ENCODE measurements at places on chromosomes 2 and 18.

GRCh38 chr2:33897741-33898140 is 298.6 kb upstream of the FAM98A start:
- no peak for DNase-seq

DNA sequence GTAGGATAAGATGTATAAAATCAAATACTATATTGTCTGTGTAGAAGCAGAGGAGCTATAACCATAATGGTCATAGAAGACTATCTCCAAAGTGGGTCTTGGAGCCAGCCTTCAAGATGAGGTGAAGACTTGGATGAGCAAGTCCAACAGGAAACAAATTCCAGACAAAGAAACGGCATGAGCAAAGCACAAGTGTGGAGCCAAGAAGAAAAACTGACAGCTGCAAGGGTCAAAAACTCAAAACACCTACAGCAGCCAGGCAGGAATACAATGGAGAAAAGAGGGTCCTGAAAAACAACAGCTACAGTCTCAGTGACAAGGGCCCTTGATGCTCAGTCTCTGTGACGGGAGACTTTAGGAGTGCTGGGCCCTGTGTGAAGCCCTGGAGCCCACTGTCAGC is 102.4 kb downstream of the STK39 start:
- DNase-seq = no peak

- DNase-seq = peak; percentile 2
These were observed 1.2 kb downstream of the CBLN2 start for GRCh38 chr18:72542984-72543356.

DNA sequence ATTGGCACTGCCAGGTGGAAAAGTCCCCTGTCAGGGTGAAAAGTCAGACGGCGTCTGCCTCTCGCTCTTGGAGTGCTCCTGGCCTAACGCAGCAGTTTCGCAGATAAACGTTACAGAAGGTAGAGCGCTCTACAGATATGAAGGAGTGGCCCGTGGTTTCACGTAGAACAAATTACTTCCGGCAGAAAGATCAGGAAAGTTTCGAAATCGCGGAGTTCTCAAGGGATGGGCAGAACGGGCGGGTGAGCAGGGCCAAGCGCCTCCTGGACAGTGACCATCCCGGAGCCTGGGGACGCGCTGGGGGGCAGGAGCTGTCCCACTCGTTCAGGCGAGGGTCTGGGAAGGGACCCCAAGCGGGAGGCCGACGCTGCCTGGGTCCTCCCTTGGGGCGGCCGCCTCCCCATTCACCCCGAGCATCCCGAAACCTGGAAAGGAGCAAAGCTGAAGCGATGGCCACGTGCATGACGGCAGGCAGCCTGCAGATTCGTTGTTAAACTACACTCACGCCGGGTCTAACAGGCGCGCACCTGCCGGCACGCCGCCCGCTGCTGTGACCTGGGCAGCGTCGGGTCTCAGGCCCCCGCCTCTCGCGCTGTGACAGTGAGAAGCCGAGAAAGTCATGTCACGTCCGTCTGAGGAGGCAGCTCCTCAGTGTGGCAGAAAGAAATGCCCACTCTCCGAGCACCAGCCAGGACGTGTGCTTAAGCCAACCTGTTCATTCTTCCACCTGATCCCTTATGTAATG is 122.9 kb upstream of the SALL3 start:
- DNase-seq = no peak

- DNase-seq = peak; percentile 83
These were observed 31.4 kb downstream of the FOSL2 start for GRCh38 chr2:28423856-28424605.

DNA sequence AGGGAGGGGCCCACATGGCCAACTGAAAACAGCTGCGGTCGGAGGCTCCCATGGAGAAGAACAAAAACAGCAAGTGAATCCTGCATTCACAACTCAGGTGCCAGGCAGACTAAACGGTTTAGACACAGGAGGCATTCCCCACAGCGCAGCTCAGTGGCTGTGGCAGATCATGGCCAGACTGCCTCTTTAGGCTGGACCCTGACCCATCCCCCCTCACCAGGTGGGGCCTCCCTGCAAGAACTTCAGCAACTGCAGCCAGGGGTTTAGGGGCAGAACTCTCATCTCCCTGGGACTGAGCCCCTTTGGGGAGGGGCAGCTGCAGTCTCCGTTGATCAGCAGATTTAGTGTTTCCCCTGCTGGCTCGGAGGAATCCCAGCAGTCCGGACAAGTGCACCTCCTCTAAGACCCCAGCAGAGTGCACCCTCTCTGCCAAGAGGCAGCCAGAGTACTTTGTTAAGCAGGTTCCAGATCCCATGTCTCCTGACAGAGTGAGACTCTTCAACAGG is 346.7 kb downstream of the SS18 start:
- DNase-seq = no peak

DNA sequence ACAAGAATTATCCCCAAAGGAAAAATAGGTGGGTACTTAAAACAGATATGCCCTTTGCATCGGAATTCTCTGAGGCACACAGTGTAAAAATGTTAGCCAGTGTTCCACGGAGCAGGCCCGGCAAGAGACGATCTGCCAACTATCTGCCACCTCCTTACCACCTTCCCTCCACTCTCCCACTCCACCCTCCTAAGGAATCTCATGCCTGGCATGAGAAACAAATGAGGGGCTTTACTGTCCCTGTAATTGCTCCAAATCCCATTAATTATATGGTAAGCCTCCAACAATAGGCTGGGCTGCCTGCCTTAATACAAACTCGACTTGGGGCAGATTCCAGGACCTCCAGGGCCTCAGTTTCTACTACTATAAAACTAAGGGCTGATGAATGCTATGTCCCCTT is 102.3 kb downstream of the ZBTB7C start:
- DNase-seq = no peak

DNA sequence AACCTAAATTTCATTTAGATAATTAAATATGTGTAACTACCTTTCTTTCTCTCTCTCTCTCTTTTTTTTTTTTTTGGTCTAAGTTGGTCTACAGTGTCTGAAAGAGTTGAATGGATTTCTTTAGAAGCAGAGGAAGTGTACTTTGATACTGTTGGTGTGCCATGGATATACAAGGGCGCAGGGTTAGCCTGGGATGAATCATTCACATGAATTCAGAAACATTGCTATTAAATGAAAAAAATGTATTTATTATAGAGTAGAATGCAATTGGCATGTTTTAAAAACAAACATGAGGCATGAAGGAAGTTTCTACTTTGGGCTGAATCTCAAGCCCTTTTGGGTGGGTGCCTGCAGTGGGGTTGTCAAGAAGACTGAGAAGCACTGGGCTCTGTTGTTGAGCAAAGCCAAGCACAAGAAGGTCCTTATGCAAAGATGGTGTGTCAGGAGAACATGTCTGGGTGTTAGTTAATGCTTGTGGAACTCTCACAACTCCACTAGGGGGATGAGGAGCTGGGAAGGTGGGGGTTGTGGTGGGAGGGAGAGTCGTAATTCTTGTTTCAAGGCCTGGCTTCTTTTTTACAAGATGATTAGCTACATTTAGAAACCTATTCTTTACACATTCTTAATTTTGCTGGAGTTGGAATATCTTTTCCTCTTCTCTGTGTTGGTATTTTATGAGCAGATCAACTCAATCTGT is 57.9 kb downstream of the LYPD6 start:
- DNase-seq = no peak

- DNase-seq = no peak
These were observed 233.8 kb downstream of the LDLRAD4 start for GRCh38 chr18:13452388-13452811.

DNA sequence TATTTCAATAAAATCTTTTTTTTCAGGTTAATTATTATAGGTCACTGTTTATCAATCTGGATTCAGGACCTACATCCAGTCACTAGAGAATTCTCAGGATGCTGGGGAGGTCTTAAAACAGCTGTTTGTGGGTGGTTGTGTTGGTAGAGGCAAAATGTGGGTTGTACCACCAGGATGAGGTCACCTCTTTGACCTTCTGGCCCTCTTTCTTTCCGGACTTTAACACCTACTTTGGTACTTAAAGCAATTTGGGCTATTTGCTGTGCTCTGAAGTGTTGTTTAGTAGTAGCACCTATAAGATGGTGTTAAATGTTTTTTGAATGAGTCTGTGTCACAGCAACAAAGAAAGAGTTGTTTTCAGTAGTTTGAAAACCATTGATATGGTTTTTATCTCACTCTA is 14.6 kb downstream of the EML4 start:
- no peak for DNase-seq

GRCh38 chr2:159748089-159748488 is 35.8 kb downstream of the MARCHF7 start:
- DNase-seq = no peak

- no peak for DNase-seq
These were observed 430.2 kb downstream of the SETBP1 start for GRCh38 chr18:45110577-45111501.

- DNase-seq = no peak
These were observed 252.4 kb upstream of the SPOPL start for GRCh38 chr2:138249207-138249606.

GRCh38 chr18:38450876-38451275 is 885.3 kb upstream of the CELF4 start:
- no peak for DNase-seq

GRCh38 chr2:161122772-161123530 is 37.3 kb upstream of the TANK start:
- peak; percentile 77 for DNase-seq

GRCh38 chr2:26809876-26810577 is 24.2 kb downstream of the CENPA start:
- DNase-seq = peak; percentile 63

DNA sequence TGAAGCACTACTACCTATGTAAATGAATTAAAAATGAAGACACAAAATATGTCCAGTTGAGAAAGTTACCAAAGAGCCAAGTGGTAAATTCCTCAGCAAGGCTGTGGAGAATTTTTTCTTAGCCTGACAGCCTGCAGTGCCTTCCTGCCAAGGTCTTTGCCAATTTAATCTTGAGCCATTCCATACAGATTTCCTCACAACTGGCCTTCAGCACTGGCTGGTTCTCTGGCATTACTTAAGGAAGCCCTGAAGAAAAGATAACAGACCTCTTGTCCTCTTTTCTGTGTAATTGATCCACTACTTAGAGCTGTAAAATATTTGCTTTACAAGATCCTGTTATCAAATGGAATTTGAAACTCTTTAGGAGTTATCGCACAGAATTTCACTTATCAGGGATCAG is 334.2 kb upstream of the LRRTM1 start:
- no peak for DNase-seq

DNA sequence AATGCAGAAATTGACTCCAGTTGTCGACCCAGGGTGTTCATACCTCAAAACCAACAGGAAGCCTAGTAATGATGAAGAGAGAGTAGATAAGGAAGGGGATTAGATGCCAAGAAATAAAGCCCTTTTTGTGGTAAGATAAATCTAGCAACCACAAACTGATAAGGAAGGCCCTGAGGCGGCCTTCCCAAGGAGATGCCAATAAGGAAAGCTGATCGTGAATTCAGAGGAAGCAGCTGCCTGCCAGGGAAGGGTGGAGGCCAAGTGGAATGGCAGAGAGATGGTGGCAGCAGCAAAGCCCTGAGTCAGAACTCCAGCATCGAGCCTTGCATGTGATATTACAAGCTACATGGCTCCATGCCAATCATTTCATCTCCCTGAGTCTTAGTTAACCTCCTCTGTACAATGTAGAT is 126.3 kb downstream of the IRS1 start:
- DNase-seq = no peak

- DNase-seq = no peak
These were observed 373.0 kb downstream of the CDH2 start for GRCh38 chr18:27803957-27804356.

- DNase-seq = no peak
These were observed 259.6 kb upstream of the ZNF804A start for GRCh38 chr2:184338771-184339170.

DNA sequence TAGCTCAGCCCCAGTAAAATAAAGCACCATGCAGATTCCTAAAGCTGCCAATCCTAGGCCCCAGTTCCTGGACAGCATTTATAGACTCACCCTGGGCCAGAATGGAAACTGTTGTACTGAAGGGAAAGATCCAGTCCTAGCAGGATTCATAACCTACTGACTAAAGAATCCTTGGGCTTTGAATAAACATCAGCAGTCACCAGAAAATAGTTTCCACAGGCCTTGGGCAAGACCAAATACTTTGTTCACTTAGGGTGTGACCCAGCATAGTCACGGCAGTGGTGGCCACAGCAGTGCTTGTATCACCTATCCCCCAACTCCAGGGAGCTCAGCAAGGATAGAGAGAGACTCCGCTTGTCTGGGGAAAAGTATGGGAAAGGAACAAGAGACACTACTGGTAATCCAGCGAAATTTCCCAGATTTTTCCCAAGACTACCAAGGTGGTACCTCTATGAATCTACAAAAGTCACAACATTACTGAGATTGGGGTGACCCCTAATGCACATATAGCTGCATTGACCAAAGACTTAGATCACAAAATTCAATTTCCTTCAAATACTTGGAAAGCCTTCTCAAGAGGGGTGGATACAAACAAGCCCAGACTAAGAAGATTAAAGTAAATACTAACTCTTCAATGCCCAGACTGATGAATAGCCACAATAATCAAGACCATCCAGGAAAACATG is 748.1 kb upstream of the LRATD1 start:
- no peak for DNase-seq

- no peak for DNase-seq
These were observed 22.8 kb upstream of the DNAH6 start for GRCh38 chr2:84493514-84493913.

- DNase-seq = no peak
These were observed 137.1 kb downstream of the INO80D start for GRCh38 chr2:205948883-205949282.

DNA sequence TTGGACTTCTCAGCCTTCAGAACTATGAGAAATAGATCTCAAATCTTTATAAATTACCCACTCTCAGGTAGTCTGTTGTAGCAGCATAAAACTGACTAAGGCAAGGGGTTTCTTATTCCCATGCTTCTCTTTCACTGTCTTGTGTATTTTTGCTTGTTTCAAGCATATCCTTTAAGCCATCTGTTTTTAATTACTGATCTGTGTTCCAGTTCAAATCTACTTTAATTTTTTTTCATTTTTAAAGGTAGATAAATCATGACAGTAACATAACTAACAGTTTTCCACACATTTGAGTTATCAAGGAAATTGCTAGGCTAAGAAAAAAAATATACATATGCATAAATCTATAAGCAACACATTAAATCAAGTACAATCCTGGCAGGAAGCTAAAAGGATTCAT is 317.9 kb upstream of the TNP1 start:
- DNase-seq = no peak

DNA sequence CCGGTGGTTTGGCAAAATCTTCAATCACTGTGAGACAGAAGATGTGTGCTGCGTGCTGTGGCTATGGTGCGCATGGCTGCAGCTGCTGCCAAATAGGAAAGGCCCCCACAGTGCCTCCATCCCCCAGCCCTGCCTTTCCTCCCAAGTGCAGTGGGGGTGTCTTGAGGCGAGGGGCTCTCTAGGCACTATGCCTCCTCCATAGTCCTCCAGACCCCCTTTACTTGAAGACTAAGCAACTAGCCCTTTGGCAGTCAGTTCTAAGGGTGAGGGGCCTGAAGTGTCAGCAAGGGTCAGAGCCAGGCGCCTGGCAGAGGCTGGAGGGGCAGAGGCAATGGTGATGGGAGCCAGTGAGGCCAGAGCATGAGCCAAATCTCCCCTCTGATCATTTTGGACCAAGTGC is 13.6 kb upstream of the TMEM185B start:
- DNase-seq = no peak

- no peak for DNase-seq
These were observed 355.0 kb upstream of the CHST9 start for GRCh38 chr18:27540111-27540510.
